ENCODE measurements at places on chromosomes 5 and 9.

- DNase-seq: no peak
Measured at GRCh38 chr5:59621477-59621876, 272.0 kb downstream of the PDE4D start.

DNA sequence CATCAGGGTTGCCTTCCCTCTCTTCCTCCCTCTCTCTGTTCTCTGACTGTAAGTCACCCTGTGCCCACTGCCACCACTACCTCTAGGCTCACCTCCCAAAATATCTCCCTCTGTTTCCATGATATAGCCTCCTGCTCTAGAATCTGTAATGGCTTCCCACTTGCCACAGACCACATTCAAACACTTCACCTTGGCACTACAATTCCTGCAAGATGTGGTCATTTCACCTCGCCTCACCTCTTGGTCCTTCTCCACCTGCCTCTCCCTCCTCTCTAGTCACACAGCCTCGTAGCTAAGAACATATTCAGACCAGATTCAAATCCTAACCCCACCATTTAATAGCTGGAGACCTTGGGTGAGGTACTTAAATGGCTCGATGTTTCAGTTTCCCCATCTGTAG is 56.9 kb downstream of the SERINC5 start:
- DNase-seq: no peak

GRCh38 chr5:138128334-138128733 is 10.9 kb downstream of the NME5 start:
- no peak for DNase-seq

DNA sequence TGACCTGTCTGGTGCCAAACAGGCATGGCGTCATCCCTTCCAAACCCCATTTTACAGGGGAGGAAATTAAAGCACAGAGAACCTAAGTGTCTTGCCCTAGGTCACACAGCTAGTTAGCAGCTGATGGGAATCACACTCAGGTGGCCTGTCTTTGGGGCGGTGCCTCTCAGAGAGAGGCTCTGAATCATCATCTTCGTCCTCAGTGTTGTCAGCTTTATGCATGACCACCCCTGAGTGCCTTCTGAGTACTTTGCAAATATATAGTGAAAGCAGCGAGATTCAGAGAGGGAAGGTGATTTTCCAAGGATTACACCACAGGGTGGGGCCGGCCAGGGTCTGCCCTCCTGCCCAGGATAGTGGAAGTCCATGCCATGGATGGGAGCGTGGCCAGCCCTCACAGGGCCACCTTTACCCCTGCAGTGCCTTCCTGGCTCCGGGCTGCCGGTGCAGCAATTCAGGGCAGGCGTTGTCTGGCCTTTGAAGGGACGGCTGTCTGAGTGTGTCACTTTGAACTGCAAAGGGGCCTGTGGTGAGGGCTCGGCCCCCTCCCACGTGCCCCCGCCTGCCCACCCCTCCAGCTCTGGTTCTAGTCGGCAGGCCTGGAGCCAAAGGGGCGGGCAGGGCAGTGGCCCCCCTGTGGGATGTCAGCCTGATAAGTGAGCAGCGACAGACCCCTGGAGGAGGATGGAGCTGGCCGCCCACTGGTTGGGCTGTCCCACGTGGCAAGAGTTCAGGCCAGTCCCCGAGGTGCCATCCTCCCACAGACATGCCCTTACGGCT is 16.9 kb downstream of the LMX1B start:
- no peak for DNase-seq

GRCh38 chr9:120366644-120367019 is 213.3 kb downstream of the CDK5RAP2 start:
- DNase-seq: no peak

GRCh38 chr9:86763791-86764190 is 183.5 kb downstream of the GAS1 start:
- DNase-seq: no peak

- no peak for DNase-seq
Measured at GRCh38 chr5:72149742-72150141, 42.5 kb downstream of the MAP1B start.

- DNase-seq: no peak
Measured at GRCh38 chr5:156920861-156921431, 42.1 kb downstream of the TIMD4 start.

GRCh38 chr9:76677481-76678055 is 86.7 kb upstream of the PCA3 start:
- DNase-seq: no peak

DNA sequence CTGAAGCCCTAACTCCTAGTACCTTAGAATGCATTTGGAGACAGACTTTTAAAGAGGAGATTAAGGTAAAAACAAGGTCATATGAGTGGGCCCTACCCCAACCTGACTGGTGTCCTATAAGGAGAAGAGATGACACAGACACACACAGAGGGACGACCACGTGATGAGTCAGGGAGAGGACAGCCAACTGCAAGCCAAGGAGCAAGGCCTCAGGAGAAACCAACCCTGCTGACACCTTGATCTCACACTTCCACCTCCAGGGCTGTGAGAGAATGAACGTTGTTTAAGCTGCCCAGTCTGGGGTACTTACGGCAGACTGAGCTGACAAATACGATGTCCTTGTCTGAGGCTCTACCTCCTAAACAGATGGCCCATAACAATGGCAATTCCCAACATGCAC is 93.6 kb downstream of the ROR2 start:
- DNase-seq: no peak

- no peak for DNase-seq
Measured at GRCh38 chr5:23405316-23406068, 101.9 kb upstream of the PRDM9 start.

DNA sequence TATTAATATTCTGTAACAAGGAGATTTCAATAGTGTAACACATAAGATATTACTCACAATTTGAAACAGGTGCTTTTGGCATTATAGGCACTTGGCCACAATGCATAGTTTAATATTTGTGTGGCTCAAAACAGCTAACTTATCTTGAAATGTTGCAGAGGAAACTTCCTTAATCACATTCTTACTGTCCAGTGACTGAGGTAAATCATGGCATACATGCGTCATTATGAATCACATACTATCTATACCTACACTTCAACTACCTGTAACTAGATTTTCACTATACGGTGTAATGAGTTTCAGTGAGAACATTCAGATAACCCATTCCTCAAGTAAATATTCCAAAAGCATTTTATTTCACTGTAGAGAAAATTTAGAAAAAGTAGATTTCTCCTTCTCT is 218.8 kb downstream of the PDE4D start:
- no peak for DNase-seq

DNA sequence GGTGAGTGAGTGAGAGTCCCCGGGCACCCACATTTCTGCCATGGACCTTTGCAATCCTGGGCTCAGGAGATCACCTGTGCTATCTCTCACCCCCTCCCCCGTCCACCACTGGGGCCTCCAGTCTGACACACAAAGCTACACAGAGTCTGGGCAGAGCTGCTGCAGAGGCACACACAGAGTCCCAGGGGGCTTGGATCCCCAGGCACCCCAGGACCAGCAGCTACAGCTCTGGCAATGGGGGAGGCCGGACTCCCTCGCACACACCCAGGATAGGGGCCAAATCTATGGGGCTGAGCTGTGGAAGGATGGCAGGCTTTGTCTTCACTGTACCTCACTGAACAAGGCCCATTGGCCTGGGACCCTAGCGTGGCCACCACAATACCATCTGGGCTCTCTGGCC is 328.8 kb downstream of the MAN2A1 start:
- DNase-seq: no peak

GRCh38 chr5:95087816-95088317 is 197.0 kb downstream of the MCTP1 start:
- no peak for DNase-seq

DNA sequence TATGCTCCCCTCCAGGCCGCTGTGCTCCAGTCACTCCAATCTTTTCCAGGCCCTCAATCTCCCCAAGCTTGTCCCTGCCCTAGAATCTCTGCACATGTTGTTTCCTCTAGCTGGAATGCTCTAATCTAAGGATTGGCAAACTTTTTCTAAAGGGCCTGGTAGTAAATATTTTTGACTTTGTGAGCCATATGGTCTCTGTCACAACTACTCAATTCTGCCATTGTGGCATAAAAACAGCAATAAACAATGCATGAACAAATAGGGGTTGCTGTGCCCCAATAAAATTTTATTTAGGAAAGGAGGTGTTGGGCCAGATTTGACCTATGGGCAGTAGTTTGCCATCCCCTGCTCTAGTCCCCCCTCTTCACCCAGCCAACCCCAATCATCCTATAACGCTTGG is 150.5 kb upstream of the LRRTM2 start:
- DNase-seq: no peak

DNA sequence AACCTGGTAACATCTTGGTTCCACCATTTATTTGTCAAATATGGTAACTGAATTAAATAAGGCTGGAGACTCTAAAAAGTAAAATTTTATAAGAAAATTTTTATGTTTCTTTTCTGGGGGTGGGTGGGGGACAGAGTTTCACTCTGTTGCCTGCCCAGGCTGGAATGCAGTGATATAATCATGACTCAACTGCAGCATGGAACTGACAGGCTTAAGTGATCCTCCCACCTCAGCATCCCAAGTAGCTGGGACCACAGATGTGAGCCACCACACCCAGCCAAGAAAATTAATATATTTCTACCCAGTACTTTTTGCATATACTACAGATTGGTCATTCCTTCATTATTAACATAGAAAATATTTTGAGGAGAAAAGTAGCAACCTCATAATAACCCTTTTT is 216.9 kb downstream of the DEPDC1B start:
- no peak for DNase-seq

- no peak for DNase-seq
Measured at GRCh38 chr5:132867046-132867451, 607 bp downstream of the UQCRQ start.
